ENCODE measurements at places on chromosomes 6 and 20.

DNA sequence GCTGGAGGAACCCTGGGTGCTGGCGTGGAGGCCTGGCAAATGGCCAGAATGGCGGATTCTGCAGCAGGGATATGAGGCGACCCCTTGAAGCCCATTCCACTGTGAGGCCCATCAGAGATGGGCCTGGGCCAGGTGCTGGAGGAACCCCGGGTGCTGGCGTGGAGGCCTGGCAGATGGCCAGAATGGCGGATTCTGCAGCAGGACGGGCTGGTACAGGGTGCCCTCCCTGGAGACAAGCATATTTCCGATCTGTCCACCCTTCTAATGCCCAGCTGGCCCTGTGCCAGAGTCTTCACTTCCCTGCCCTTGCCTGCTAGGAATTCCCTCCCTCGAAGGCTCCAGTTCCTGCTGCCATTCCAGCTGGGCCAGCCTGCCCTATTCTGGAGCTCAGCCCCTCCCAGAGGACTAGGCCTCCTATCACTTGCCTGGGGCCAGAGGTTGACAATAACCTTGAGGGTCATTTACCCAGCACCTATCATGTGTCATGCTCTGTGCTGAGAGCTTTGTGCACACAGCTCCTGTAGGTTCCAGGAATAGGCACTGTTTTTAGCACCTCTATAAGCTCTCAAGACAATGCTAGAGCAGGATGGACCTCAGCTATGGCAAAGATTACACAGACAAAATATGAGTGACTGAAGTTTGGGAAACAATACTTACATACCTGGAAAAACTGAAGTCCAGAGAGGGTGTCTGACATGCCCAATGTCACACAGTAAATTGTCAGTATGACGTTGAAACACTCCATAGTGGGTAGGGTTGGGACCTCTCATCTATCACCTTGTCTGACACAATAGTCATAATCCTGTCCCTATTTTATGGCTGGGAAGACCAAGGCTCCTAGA lies 21.4 kb downstream of the SUN5 start:
- no peak for DNase-seq

GRCh38 chr20:54062812-54063280 lies 7.5 kb downstream of the BCAS1 start:
- no peak for DNase-seq

DNA sequence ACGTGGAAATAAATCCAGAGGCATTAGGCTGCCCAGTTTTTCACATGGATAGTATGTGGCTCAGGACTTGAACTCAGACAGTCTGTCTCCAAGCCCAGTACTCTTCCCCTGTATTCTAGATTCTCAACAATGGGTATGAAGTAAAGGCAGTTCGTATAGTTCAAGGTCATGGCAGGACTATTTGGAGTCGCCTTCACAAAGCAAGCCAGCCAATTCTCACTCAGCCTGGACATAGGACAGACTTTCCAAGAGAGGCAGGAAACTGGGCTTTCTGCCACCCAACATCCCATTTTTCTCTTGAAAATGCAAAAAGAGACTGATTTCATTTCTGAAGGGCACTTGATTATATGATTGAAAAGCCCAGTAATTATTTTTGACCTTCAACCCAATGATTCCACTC lies 111.0 kb downstream of the EDN1 start:
- no peak for DNase-seq

DNA sequence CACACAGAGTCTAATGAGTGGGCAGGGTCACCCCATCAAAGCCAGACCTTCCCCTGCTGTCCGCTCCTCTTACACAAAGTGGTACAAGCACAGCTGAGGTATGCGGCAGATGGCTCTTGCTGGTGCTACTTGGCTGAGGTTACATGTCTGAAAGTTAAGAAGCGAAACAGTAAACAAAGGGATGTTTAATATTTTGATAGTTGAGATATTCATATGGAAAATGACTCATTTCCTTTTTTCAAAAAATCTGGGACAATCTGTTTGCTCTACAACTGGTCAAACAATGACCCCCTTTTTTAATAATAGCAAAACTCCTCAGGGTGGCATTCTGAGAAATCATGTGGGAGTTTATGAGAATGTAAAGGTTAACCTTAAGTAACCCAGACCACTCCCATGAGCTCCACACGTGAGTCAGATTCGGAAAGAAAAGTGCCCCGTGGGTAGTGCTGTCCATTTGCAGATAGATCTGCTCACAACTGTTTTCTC lies 245.3 kb downstream of the TBXT start:
- no peak for DNase-seq

- no peak for DNase-seq
Measured at GRCh38 chr20:19893356-19893755, 123.8 kb upstream of the NAA20 start.

DNA sequence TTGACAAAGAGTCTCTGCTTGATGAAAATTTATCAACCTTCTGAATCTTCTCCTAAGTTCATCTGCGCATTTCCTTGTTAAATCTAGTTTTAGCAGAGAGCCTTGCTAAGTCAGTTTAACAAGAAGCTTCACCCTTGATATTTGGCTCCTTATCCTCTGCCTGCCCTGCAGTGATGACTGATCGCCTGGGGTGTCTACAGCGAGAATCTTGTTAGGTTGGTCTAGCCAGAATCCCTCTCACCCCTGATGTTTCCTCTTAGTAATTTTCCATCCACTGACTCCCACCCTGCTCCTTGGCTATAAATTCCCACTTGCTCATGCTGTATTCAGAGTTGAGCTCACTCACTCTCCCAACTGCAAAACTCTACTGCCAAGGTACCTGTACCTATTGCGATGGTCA lies 114.1 kb downstream of the TENT5A start:
- no peak for DNase-seq

GRCh38 chr6:98452685-98453084 lies 381.7 kb upstream of the POU3F2 start:
- DNase-seq = no peak

DNA sequence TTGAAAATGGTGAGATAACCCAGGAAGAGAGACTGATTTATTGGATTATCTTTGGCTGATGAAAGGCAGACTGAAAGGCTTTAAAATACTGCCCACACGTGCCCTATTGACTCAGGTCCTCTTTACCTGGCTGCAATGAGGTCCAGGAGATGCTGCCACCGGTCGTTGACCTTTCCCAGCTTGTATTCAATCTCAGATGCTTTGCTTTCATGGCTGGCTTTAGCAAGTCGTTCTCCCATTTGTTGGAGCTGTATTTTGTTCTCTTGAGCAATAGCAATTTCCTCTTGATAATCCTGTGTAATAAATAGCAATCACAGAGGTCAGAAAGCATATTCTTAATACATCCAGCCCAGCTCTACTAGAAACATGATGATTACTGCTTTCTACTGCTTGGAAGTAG lies 368.8 kb downstream of the ESR1 start:
- DNase-seq = no peak

GRCh38 chr20:11438412-11438811 lies 479.3 kb upstream of the BTBD3 start:
- DNase-seq = no peak

DNA sequence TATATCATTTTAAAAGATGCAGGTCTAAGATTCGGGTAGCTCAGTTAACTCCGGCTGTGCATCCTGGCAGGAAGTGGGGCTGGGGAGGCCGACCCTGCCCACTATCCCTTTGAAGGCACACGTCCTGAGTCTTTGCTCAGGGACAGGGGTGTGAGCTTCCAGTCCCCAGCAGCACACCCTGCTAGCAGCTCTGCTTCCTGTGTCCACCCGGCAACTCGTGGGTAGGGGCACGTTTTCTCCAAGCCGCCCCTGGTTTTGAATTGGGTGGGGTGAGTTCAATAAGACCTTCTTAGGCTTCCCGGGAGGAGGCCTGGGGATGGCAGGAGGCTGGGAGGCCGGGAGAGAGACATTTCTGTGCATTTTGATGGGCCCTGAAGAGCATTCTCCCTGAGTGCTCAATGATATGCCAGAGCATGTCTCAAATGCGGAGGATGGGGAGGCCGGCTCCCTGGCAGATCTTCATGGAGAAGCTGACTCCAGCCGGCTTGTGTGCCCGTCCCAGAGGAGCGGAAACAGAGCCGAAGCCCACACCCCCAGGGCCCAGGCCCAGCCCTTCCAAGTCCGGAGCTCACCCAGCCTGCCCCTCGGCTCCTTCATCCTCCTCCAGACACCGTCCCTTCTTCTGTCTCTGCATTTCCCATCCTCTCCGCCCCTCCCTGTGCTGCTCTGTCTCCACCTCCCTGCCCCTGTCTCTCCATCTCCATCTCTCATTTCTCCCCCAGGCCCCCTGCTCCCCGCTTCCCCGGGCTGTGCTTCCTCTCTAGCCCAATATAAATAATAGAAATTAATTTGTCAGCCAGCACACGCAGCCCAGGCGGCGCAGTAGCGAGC lies 36.3 kb upstream of the ZFAND3 start:
- DNase-seq = no peak
